Activated naive CD8-positive, alpha-beta T cell treated with anti-CD3 and anti-CD28 coated beads, Interleukin-2, amount 10 ng/mL, durations not matched to agents 7 days and 5 days (primary cell): ENCODE measurements at places on chromosomes 7 and 10. TPM values are rescaled to one million over a fixed set of nuclear protein-coding genes. Genes with fewer than 3 reads are reported as not detected.
A peak's percentile ranks its signal among the peaks of the same experiment; 100 is the strongest.

TAS2R60 gene
- not detected for total RNA-seq

BTBD16 gene
- not detected for total RNA-seq

GRCh38 chr7:149496642-149497391 is 792 bp downstream of the ZNF746 start:
- DNase-seq: peak; percentile 67

- DNase-seq: no peak
Measured at GRCh38 chr7:82605247-82605864, 161.8 kb upstream of the CACNA2D1 start.

- DNase-seq: no peak
Measured at GRCh38 chr10:98080494-98080893, 50.1 kb upstream of the CRTAC1 start.

DNA sequence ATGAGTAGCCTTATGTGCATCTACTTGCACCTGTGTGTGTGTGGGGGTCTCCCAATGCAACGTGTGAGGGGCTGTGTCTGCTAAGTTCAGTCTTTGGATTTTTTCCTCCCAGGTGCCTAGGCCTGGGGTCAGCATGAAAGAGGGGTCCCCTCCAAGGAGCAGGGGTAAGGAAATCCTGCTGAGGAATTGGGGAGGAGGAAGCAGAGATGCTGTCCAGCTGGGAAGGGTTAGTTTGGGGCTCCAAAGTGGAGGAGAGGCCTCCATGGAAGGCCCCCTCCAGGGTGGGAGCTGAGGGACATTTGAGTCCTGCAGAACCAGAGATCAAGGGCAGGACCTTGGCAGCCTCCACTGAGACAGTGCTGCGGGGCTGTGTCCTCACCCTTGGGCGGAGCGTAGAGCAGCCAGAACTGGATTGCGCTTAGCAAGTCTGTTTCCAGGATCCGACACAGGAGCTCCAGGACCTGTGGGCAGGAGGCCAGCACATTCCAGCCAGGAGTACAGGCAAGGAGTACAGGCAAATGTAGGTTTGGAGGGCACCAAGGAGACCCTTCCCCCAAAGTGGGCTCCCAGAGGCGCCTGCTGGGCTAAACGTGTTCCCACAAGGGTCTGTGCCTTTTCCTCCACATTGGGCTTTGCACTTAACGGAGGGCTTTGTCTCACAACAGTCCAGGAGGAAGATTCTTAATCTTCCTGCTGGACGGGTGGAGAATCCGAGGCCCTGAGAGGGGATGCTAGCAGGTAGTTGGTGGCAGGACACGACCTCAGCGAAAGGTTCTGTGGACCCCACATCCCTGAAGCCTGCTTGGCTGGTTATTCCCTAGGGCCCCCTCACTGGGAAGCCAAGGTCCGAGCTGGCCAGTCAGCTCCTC is 10.1 kb downstream of the TBATA start:
- peak; percentile 20 for DNase-seq
